Chondrocyte (in vitro differentiated cells): ENCODE measurements at places on chromosomes 2 and 18. TPM values are rescaled to one million over a fixed set of nuclear protein-coding genes. Genes with fewer than 3 reads are reported as not detected.

RAB6C gene
- 0.24 to 0.37 TPM (median 0.31 TPM) in 3 replicates for total RNA-seq

VWC2L gene
- total RNA-seq = not detected in 3 replicates

LBX2 gene
- total RNA-seq = 0.90 to 2.3 TPM (median 1.3 TPM) in 3 replicates

AMMECR1L gene
- total RNA-seq = 21.5 to 25.4 TPM (median 25.2 TPM) in 3 replicates

KRCC1 gene
- 22.8 to 29.3 TPM (median 25.3 TPM) in 3 replicates for total RNA-seq

GPR148 gene
- not detected in 3 replicates for total RNA-seq

CAPN14 gene
- 0.10 to 0.39 TPM (median 0.15 TPM) in 3 replicates for total RNA-seq

DNA sequence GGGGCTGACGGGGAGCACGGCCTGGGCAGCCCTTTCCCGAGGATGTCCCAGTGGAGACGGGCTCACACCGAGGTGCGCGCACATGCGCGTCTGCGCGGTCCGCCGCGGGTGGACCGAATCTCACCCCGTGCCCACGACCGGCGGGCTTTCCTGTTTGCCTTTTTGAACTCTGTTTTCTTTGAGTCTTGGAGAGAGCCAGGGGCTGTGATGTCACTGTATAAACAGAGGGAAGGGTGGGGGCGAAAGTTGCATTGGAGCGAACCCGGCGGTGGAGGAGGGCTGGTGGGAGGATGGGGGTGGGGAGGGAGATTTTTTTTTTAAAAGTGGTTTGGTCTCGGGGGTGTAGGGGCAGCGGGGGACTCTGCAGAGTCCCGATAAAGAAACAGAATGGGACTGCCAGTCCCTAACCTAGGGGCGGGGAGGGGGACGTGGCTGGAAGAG, 141.2 kb upstream of the CTAGE1 start:
- peak overlapping the region; percentile 91 for H3K27ac ChIP-seq
- no peaks in the 10 kb centered on the region for H3K27me3 ChIP-seq
- DNase-seq = no peak

- H3K27me3 ChIP-seq = peaks cover 16% of the 10 kb centered on the region
- H3K4me3 ChIP-seq = no peak overlapping the region
- no peaks in the 10 kb centered on the region for H3K36me3 ChIP-seq
- no peak overlapping the region for H3K27ac ChIP-seq
- no peak for DNase-seq
Measured at GRCh38 chr2:27121906-27122305, 1.7 kb upstream of the ABHD1 start.

DNA sequence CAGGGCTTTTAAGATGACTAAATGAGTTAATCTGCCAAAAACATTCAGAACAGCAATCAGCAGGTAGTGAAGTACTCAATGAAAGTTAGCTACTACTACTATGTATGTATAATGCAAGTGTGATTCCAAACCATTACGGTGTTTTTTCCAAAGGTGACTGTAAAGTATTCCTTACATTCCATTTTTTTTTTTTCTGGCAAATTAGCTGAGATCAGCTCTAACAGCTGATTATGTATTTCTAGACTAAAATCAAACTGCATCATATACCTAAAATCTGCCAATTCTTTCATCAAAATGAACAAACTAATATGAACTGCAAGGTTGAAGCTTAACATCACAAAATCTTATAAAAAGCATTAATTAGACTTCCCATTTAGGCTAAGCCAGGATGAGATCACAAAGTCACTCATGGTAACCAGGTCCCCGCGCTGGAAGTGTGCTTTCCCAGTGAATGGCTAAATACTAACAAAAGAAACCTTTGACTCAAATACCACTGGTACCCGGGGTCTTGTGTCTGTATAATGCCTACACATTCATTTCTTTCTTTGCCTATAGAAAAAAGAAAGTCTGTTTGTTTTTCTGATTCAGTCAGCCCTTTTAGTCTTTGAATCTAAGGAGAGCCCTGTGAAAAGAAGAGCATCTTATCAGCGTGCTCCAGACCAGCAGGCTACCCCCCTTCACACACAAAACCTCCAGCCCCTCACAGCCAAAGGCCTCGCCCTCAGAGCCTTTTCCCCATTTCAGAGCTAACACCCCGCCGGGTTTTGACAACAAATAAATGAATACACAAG, 88.3 kb downstream of the RBMS1 start:
- peak overlapping the region; percentile 87 for H3K4me3 ChIP-seq
- DNase-seq = no peak
- no peaks in the 10 kb centered on the region for H3K36me3 ChIP-seq
- H3K27ac ChIP-seq = peak overlapping the region; percentile 97

- H3K4me1 ChIP-seq = peaks cover 32% of the 10 kb centered on the region
- no peaks in the 10 kb centered on the region for H3K36me3 ChIP-seq
- H3K27me3 ChIP-seq = no peaks in the 10 kb centered on the region
- no peak for DNase-seq
Measured at GRCh38 chr2:96819128-96819875, 3.2 kb downstream of the CNNM3 start.

DNA sequence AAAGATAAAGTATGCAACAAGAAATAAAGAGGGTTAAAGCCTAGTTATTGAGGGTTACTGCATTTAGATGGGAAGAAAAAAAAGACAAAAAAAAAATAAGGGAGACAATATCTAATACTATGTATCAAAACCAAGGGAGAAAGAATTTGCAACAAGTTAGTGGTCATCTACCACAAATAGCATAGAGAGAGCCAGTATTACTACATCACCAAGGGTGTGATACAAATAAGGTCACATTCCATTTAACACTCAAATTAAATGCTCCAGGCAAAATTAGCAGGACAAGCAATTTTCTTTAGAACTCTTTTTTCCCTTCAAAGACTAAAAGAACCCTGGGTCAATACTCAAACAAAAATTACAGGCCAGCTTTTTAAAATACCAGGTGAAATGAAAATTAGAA, 115.1 kb upstream of the GULP1 start:
- H3K4me1 ChIP-seq = no peaks in the 10 kb centered on the region
- H3K27me3 ChIP-seq = no peaks in the 10 kb centered on the region
- no peak overlapping the region for H3K4me3 ChIP-seq
- H3K36me3 ChIP-seq = no peaks in the 10 kb centered on the region

DNA sequence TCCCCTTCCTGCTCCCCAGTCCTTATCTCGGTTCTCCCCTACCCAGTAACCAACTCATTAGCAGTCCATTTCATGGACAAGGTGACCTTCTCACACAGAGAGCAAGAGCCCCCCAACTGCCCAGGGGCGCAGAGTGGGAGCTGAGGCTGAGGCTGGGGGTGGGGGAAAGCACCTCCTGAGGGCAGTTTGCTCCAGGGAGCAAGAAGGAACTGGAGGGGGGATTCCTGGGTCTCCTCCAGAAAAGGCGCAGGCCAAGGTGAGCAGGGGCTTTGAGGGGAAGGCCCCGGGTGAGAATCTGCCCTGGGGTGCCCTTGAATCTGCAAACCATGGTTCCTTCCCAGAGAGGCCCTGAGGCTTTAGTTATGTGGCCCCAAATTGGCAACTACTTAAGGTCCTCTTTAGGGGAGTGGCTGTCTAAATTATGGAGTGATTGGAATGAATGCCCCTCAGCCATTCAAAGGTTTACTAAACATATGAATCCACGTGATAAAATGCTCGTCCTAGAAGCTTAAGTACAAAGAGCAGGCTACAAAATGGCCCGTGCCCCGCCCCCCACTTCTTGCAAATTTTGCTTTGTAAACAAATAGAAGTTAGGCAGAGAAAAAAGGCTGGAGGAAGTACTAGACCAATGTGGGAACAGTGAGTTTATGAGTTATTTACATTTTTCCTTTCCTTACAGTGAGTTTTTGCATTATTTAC, 123.5 kb upstream of the HS6ST1 start:
- H3K27ac ChIP-seq = no peak overlapping the region
- H3K4me1 ChIP-seq = peaks cover 15% of the 10 kb centered on the region
- H3K27me3 ChIP-seq = no peaks in the 10 kb centered on the region
- H3K36me3 ChIP-seq = no peaks in the 10 kb centered on the region
- no peak for DNase-seq
- no peak overlapping the region for H3K4me3 ChIP-seq

DNA sequence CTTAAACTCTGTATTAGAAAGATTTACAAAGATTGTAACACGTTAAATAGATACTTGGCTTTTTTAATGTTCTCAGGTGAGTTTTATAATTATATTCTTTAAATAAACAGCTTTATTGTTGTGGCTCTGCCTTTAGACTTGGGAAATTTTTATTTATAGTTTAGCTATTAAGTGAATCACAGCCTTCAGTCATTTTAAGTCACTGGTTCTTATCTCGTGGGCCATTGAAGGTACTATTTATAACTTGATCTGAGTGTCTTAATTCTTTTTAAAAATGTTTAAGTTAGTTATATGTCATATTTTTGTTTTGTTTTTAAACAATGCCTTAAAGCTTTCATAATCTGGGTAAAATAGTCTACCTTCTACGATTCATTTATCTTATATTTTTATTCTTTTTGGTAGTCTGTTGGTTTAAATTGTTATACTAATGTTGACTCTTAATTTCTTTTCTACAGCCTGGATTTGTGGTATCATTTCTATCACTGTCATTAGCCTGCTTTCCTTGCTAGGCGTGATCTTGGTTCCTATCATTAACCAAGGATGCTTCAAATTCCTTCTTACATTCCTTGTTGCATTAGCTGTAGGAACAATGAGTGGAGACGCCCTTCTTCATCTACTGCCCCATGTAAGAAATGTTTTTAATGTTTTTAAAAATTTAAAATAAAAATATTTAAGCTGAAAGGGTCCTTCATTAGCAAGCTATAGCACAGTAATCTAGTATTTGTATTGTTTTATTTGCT, 49.3 kb downstream of the SLC39A10 start:
- peaks cover 5% of the 10 kb centered on the region for H3K36me3 ChIP-seq
- no peak for DNase-seq
- H3K4me3 ChIP-seq = peak overlapping the region; percentile 31
- no peaks in the 10 kb centered on the region for H3K27me3 ChIP-seq
- H3K27ac ChIP-seq = peak overlapping the region; percentile 79

DNA sequence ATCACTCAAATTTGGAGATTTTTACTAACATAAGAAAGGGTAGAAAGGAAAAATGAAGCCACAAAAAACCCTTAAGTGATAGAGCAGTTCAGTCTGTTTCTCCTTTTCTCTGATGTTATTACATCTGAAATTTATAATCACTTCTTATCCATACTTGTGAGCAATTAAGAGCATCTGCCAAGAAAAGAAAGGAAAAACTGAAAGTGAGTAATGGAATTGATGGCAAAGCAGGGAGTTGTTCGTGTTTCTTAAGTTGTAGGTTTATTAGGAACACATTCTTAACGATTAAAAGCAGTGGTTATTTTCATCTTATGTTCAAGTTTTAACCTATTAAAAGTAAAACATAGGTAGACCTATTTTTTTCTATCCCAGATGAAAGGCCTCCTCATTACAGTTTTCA, 277.7 kb downstream of the RND3 start:
- H3K4me3 ChIP-seq = no peak overlapping the region
- H3K36me3 ChIP-seq = no peaks in the 10 kb centered on the region
- H3K27me3 ChIP-seq = no peaks in the 10 kb centered on the region
- peaks cover 42% of the 10 kb centered on the region for H3K4me1 ChIP-seq
